Stimulated activated CD8-positive, alpha-beta memory T cell treated with anti-CD3 and anti-CD28 coated beads, Interleukin-4, amount 100 ng/mL, for 4 hours (primary cell): ENCODE measurements at places on chromosomes 4 and X.

- no peak for DNase-seq
Observed at GRCh38 chr4:4613126-4613465, 71.2 kb upstream of the STX18 start.

DNA sequence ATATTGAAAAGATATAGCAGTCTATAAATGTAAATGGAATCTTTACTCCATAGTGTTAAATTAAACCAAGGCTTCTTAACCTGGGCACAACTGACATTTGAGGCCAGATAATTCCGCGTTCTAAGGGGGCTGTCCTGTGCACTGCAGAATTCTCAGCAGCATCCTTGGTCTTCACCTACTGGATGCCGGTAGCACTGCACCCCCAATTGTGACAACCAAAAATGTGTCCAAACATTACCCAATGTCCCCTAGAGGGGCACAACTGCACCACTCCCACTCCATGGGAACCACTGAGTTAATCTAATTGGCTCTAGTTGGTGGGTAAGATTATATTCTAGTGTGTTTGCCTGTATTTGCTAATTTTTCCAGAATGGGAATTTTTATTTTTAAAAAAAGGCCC, 16.6 kb downstream of the AP1S2 start:
- no peak for DNase-seq

DNA sequence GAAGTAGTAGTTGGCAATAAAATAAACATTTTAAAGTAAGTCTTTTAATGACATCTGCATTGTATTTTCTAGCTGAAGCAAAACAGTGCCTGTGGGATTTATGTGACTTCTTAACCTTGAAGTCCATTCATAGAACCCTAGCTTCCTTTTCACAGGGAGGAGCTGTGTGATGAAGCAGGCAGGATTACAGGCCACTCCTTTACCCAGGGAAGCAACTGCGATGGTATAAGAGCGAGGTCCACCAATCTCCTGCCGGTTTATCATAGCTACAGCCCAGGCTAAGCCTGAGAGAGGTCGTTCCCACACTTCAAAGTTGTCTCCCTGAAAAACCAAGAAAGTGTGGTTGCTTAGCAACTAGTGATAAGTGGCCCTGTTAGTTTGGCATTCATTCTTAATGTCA, 7.0 kb downstream of the RPL36A start:
- DNase-seq = no peak

GRCh38 chr4:53712408-53713020, 121.2 kb upstream of the LNX1 start:
- no peak for DNase-seq

DNA sequence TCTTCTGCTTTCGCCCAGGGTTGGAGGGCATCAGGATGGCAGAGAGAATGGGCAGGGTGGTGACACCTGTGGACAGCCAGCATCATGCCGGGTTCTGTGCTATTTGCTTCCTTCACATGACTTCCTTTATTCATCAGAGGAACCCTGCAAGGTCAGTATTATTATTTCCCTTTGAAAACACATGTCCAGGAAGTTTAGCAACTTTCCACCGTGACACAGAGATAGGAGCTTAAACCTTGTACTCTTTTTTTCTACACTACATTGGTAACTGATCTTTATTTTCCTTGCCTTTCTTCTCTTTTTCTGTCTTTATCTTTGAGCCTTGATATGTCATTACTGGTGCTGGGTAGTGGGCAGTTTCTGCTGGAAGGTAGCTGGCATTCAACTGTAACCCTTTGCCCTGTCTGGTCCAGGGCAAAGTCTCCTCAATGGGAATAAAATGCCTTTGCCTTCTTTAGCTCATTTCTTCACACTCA, 5.0 kb upstream of the MGST2 start:
- DNase-seq = no peak
